ENCODE measurements at places on chromosomes 2 and 18.

- DNase-seq = no peak
Measured at GRCh38 chr18:12302391-12303147, 5.5 kb upstream of the TUBB6 start.

- DNase-seq = no peak
Measured at GRCh38 chr2:11118761-11119160, 36.5 kb upstream of the SLC66A3 start.

DNA sequence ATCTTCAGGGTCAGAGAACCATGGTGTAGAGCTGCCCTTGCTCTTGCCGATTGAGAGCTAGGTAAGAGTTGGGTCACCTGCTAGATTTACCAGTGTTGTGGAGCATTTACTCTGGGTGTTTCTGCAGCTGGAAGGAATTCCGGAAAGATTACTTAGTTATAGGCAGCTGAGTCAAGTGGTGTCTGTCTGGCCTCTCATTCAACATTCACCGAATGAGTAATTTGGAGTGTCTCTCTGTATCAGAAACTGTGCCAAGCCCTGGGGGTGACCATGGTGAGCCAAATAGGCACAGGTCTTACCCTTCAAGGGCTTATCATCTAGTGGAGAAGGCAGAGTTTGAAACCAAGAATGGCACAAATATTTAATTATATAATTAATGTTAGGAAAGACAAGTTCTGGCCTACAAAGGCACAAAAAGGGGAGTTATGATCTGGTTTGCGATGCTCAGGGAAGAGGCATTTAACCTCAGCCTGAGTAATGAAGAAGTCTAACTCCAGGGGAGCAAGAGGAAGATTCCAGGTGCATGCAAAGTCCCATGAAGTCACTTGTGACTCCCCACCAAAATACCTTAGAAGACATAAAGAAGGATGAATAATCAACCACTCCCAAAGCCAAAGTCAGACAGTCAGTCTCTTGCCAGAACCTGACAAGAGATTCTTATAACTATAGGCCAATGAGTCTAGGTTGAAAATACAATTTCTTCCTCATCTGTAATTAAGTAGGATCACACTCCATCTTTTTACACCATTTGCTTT, 12.5 kb downstream of the SETBP1 start:
- DNase-seq = no peak

DNA sequence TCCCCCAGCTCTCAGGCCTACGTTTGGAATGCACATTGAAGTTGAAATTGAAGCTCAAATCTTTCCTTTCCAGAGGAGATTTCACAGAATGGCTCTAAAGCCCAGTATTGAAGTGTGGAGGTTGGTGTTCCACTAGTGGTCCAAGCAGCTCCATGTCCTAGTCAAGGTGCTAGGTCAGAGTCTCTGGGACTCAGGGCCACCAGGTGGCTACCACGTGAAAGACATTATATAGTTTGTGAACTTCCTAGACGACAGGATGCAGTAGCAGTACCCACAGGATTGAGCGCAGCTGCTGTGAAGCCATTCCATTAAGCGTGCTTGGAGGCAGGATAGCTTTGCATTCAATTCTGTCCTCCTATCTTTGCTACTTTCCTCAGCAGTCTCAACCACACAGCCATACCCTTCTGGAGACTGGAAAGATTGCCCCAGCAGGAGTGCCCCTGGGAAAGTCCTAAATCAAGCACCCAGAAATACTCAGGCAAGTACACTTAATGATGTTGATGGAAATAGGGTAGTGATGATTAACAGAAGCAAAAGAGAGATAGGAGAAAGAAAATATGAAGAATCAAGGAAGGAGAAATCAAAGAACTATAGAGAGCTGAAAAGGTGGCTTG, 4.7 kb upstream of the TGFA start:
- DNase-seq = no peak

DNA sequence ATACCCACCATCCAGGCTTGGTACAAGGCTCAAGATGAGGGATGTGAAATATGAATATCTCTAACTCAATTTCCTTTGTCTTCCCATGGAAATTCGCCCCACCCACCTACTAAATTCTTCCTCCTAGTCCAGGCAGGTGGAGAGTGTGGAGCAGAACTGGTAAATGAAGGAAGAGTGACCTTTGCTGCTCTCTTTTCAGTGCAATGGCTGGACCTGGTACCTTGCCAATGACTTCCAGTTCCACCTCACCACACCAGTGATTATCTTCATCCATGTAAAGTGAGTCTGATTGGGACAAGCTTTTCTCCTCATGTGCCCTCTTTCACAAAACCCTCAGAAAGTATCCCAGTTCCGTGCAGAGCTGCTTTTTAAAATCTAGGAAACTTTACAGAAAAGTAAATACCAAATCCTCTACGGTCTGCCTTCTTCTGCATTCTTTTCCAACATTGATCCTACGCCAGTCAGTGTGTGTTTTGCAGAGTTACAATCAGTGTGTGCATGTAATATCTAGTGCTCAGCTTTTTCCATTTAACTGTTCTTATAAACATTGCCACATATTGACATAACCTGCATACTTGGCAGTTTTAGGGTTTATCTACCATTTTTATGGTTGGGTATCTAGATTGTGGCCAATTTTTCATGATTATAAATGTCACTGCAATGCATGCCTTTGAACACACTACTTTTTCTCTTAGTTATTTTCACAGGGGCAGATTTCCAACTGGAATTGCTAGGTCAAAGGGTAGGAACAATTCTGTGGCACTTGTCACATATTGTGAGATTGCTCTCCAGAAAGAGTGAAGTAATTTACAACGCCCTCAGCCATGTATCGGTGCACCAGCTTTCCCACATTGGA, 86.5 kb upstream of the SEC11C start:
- no peak for DNase-seq

- no peak for DNase-seq
Measured at GRCh38 chr2:14901737-14902136, 269.2 kb downstream of the LRATD1 start.

- peak; percentile 56 for DNase-seq
Measured at GRCh38 chr2:238947920-238948710, 100.2 kb downstream of the TWIST2 start.

DNA sequence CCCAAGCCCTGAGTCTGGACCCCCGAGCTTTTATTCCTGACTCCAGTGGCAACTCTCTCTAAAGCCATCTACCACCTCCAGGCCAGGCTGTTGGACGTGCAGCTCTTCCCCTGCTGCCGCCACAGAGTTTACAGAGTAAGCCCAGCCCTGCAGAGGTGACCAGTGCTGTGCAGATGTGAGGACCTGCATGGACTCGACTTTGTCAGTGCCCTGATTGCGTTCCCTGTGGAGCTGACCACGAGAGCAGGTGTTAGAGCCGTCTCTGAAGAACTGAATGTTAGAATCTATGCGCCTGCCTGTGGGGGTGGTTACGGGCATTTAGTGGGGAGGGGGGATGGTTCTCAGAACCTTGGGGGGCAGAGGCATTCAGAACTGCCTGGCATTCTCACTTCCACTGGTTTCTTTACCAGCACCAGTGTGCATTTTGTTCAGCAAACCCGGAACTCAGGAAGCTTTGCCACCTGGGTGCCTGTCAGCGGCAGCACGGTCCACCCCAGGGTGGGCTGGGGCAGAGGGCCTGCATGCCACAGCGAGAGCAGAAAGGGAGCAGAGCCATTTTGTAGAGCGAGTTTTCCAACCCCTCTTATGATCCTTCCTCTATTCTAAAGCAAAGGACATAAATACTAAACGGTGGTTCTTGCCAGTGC, 137.9 kb downstream of the KLHL29 start:
- no peak for DNase-seq

GRCh38 chr2:9797681-9798556, 45.4 kb upstream of the TAF1B start:
- DNase-seq = no peak

DNA sequence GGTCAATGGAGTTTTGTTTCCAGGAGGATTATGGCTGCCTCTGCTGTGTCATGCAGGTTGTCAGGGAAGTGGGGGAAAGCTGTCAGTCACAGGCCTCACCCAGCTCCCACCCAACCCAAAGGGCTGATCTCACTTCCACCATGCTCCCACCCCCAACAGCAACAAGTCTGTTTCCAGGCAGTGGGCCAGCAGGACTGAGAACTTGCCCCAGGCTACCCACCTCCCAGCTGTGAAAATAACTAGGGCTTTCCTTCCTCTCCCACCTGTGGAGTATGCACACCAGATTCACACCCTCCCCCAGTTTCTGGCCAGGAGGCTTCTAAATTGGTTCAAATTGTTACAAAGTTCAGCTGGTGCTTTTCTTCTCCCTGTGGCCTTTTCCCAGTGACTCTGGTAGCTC, 95.6 kb upstream of the ACVR1 start:
- no peak for DNase-seq

All from ureter (tissue), 1 donor.